Heart right ventricle (tissue), 16 donors: ENCODE measurements at places on chromosomes 3 and 15.

- no peak for DNase-seq
Measured at GRCh38 chr3:196063049-196063448, 18.8 kb downstream of the TFRC start.

DNA sequence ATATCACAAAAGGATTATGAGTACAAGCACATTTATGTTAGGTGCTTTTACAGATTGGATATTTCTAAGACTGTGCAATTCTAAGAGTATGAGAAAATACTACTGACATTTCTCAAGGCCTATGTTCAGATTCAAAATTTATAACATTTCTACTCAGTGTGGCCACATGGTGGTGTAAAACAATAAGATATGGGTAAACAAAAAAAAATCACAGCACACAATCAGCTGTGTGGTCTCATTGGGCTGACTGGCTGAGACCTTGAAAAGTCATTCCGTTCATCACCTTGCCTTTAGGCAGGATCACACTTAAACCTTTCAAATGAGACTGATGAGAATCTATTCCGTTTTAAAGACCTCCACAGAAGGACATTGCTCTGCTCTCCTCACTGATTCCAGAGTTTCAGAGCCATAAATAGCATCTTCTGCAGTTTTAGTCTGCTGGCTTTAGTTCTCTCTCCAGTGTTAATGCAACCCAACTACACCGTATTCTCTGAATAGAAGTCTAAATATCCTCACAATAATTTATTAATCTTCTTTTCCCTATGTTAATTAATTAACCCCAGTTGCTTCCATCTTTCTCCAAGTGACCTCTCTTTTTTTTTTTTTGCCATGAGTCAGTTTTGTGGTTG is 158.2 kb downstream of the SPATA16 start:
- no peak for DNase-seq

GRCh38 chr3:153087595-153088566 is 74.1 kb upstream of the RAP2B start:
- DNase-seq: peak; percentile 22

GRCh38 chr3:157125101-157125500 is 34.8 kb downstream of the CCNL1 start:
- no peak for DNase-seq

DNA sequence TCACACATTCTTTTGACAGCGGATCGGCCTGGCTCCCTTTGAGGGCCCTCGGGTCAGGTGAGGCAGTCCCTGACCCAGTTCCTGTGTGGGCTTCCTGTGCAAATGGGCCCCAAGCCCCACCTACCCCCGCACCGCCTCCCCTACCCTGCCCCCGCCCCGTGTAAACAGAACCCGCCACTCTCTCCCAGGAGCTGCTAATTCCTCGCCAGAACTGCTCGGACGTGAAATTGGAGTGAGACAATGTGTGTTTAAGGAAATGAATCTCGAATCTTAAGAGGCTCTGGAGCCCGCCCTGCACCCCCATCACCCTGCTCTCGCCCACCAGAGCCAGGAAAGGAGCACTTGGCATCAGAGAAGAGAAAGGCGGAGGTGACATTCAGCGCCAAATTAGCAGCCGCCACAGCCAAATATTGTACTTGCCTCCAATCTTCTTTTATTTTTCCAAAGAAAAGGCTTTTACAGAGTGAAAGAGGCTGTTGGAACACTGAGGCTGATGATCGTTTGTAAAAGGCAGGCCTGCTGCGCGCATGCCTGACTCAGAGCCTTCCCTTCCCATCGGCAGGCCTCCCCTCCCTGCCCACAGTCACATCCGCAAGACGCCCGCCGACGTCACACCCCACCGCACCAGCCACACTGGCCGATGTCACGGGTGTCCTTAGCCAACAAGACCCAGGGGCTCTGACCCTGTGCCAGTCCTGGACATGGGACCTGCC is 53.1 kb downstream of the CACNA2D2 start:
- DNase-seq: peak; percentile 67

DNA sequence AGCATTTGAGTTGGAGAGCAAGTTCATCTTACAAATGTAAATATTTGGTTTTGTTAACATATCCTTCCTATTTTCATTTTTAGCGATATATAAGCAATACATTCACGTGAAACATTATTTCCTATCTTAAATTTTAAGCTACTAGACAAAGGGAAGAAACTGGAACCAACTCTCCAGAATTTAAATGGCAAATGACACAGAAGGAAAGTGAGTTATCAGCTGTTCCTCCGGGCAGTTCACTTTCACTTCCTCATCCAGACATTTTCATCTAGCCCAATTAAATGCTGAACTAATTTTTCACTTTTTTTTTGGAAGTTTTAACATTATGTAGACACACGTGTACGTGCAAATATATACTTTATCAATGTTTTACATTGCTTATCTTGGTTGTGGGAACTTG is 58.7 kb downstream of the MORC1 start:
- DNase-seq: no peak

DNA sequence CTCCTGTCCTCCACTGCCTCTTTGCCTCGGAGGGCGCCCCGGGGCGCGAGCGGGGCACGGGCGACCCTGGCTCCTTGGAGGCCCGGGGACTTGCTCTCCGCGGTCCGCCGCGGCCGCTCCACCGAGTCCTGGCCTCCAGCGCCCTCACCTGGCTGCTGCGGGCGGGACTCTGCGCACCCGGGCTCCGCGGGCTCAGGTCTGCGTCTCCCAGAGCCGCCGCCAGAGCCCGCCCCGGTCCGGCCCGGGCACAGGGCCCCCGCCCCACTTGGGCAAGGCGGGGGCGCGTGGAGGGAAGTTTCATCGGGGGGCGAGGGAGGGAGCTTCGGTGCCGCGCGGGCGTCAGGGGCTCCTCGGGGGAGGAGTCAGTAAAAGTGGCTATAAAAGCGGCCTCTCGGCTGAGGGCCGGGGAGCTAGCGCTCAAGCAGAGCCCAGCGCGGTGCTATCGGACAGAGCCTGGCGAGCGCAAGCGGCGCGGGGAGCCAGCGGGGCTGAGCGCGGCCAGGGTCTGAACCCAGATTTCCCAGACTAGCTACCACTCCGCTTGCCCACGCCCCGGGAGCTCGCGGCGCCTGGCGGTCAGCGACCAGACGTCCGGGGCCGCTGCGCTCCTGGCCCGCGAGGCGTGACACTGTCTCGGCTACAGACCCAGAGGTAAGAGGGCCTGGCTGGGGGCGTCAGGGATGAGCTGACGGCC is at the start of gene CEMIP:
TSS of gene CEMIP (plus strand) at position 407 of the 694 bp plus-strand sequence. CDS start 94,510 bp downstream, outside the sequence.
- DNase-seq: peak; percentile 49

- DNase-seq: no peak
Measured at GRCh38 chr15:70416829-70417228, 319.1 kb upstream of the TLE3 start.

- DNase-seq: no peak
Measured at GRCh38 chr3:103048068-103048722, 613.4 kb downstream of the ZPLD1 start.

DNA sequence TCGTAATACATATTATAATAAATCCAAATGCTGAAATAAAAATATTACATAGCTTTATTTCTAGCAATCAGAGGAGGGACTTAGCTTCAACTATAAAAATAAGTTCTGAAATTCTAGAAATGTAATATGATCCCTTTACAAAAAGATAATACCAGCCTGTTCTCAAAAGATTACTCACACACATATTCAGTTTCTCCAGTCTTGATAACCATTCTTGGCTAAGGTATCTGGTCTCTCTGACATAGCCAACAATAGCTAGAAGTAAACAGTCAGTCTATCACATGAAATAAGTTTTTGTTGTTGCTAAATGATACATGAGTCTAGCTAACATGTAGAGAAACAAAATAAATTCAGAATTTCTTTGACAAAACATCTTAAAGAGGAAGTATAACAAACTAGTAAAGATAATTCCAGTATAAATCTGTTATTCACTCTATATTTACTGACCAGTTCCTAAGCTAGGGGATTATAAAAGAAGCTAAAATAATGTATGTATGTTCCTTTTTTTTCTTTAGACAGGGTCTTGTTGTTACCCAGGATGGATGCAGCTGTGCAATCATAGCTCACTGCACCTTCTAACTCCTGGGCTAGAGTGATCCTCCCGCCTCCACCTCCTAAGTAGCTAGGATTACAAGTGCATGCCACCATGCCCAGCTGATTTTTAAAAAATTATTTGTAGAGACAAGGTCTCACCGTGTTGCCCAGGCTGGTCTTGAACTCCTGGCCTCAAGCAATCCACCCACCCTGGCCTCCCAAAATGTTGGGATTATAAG is 170.6 kb downstream of the TBL1XR1 start:
- no peak for DNase-seq

- DNase-seq: no peak
Measured at GRCh38 chr3:197589545-197589944, 33.8 kb upstream of the BDH1 start.

- DNase-seq: no peak
Measured at GRCh38 chr3:179706233-179706632, 53.4 kb downstream of the USP13 start.

GRCh38 chr3:139418144-139418543 is 28.7 kb upstream of the COPB2 start:
- no peak for DNase-seq

- DNase-seq: no peak
Measured at GRCh38 chr3:108505811-108506210, 4.6 kb downstream of the MYH15 start.

DNA sequence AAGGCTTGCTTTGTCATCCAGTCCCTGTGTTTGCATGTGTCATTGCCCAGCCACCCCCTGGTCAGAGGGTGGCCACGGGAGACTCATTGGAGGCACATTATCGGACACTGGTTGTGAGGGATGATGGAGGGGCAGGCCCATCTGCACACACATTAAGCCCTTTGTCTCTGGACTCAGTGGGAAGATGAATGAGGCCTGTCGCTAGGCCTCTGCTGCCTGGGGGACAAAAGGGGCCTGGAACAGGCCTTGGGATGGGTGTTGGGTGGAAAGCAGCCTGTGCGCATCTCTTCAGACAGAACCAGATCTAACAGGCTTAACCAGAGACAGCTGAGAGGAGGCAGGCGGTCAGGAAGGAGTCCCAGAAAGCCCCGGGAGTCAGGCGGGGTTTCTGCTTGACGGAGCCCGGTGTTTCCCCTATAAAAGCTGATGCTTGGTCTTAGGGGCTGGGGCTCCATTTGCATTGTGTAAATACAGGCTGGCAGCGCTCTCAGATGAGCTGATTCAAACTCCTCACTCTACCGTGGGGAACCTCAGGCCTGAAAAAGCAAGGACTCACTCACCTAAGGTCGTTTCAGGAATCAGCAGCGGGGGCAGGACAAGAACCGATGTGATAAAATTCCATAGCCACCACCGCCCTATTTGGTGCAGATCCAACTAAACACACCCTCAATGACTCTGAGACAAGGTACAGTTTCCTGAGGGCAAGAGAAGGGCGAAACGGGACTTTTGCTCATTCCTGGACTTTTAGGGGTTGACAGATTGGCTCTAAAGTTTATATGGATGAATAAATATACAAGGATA is 17.1 kb upstream of the SKIC8 start:
- no peak for DNase-seq

DNA sequence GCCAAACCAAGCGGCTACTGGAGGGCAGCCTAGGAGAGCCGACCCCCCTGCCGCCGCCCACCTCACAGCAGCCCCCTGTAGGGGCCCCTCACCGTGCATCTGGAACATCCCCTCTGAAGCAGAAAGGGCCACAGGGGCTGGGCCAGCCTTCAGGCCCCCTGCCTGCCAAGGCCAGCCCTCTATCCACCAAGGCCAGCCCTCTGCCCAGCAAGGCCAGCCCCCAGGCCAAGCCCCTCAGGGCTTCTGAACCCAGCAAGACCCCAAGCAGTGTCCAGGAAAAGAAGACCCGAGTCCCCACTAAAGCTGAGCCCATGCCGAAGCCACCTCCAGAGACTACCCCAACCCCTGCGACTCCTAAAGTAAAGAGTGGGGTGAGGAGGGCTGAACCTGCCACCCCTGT is 23.5 kb upstream of the APEH start:
- no peak for DNase-seq

DNA sequence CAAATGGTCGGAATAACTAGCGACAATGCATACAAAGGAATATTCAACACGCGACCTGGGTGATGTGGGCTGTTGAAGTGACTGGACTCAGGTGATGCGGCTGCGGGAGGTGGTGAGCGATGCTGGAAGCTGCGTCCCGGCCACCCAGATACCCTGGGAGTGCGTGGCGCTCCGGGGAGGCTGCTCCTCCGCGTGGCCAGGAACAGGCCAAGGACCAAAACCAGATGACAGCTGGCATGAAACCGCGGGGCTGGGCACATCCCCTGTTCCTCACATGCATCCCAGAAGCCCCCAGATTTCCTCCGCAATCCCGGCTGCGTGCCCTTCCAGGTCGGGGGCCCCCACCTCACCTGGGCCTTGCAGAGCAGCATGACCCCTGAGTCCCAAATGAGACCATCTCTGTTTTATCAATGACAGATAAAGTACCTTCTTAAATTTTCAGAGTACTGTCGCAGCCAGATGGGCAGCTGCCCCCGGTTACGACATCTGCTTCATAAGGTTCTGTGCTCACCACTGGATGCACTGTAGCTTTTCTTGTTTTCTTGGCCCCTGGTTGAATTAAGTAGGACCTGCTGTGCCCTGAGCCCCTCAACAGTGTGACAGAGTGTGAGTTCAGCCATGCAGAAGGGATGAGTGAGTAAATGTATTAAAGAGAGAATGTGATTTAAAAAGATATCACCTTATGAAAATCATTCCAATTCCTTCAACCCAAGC is 278.2 kb downstream of the GABRG3 start:
- DNase-seq: no peak
